ENCODE measurements at places on chromosomes 4 and X.
A peak's percentile ranks its signal among the peaks of the same experiment; 100 is the strongest.

DNA sequence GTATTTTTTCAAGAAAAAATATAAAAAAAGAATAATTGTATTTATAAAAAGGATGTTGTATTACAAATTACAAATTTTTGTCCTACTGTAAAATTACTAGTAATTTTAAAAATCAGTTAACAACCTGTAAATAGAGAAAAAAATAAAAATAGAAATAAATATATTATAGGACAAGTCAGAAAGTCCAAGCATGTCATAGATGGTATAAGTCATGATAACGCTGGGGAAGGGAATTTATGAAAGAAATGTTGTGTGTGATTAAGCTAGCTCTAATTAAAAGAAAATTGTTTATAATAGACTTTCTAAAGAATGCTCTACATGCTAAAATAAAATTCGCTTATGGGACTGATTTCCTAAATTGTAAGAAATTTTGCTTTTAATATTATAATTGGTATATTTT is 2329.9 kb downstream of the ARAP2 start:
- no peak for DNase-seq

- DNase-seq: no peak
These were observed 61.4 kb downstream of the IGFBP7 start for GRCh38 chr4:57048590-57049304.

DNA sequence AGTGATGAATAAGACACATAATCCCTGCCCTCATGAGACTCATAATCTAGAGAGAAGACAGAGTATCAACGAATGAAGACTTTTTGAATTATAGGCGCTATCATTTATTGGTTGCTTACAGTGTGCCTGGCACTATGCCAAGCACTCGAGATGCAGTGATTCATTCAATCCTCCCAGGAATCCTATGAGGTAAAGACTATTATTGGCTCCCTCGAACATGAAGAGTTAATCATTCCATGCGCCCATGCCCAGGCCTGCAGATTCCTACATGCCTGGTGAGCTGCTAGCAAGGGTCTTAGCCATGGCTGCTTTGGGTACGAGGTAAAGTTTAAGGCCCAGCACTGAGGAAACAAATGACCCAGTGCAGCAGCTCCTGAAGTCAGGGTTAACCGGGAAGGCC is 47.0 kb downstream of the TEX13B start:
- DNase-seq: no peak

DNA sequence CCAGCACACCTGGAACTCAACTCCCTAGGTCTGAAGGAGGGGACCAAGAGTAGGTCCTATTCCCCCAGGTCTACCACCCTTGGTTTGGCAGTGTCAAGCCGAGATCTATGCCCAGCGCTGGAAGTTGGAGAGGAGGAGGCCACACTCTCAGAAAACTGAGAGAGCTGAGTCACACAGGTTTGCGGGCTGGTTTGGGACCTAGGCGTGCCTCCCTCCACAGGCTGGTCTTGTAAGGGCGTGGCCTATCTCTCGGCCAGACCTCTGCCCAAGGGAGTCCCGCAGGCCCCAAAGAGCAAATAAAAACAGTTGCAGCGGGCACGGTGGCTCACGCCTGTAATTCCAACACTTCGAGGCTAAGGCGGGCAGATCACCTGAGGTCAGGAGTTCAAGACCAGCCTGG is 52.9 kb upstream of the INTU start:
- no peak for DNase-seq

GRCh38 chr4:23888421-23889319 is 1.2 kb downstream of the PPARGC1A start:
- peak; percentile 36 for DNase-seq

DNA sequence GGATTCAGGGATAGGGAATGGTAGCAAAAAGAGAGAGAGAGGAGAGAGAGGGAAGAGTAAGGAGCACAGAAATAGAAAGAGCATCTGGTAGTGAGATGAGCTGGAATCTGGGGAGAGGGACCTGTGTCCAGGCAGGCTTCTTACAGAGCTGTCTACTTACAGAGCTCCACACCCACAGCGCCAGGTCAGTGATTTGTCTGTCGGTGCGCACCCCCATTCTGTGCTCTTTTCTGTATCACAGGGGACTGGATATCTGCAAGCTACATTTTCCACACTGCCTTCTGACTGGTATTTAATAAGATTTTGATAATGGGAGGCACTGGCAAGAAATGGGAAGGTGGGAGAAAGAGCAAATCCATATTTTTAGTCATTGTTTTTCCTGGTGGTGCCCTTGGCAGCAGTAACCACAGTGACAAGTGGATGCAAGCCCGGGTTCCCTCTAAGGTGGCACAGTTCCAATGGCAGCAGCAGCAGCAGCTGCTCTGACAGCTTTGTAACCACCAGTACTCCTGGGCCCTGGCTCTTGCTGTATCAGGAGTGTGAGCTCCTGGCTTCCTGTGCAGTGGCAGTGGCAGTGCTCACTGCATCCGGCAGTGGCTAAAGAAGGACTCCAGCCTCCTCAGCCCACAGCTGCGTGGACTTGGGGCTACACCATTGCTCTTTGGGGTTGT is 300.5 kb downstream of the TRIML1 start:
- DNase-seq: no peak

- no peak for DNase-seq
These were observed 96.2 kb downstream of the CDS1 start for GRCh38 chr4:84678976-84679744.

- peak; percentile 58 for DNase-seq
These were observed 52.8 kb upstream of the POU4F2 start for GRCh38 chr4:146585761-146586333.

DNA sequence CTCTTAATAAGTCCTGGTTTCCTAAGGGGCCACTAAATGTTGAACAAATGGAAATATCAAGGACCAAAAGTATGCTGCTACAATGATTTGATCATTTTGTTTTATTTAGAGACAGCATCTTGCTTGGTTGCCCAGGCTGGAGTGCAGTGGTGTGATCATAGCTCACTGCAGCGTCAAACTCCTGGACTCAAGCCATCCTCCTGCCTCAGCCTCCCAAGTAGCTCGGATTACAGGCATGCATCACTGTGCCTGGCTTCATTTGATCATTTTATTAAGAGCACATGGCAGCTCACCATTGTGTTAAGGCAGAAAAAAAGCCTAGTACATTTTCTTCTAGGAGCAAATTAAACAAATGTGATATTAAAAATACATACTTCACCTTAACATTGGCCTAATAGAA is 52.7 kb downstream of the DCLK2 start:
- no peak for DNase-seq

DNA sequence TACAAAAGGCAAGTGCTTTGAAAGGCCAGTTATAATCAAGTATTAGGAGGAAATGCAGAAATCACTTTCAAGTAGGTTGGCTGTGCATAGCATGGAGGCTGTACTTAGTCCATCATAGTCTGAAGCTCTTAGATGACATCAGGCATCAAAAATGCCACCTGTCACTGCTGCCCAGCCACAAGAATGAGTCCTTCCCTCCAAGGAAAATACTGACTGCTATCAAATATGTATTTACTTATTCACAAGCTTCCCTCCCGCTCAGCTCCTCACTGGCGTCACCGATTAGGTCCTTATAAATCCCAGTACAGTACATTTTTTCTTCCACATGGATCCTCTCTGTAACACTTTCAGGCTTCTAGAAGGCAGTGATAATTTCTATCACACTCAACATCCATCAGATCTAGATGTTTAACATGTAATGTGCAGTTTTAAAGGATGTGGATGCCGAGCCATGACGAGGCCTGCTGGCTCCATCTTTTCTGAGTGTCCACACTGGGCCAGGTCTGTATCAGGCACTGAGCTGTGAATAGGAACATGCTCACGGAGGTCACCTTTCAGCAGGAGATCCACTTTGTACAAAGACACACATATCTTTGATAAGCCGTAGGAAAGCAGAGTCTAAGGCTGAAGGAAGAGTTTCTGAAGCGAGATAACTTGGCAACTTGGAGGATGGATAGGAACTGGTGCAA is 121.9 kb downstream of the PALLD start:
- no peak for DNase-seq

DNA sequence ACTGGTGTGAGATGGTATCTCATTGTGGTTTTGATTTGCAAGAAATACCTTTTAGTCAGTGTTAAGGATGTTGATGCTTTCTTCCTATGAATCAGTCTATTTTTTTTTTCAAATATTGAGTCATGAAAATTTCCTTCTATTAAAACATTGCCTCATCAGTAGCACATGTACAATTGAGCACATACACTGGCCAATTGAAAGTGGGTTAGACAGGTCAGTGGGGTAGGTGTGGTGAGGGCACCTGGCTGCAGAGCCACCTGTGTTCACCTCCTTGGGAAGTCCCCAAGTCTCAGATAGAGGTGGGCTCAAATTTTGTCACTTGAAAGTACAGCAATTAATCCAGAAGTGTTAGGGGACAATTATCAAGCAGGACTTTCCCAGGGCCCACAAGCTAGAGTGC is 243.7 kb downstream of the SPRY1 start:
- DNase-seq: peak; percentile 25

DNA sequence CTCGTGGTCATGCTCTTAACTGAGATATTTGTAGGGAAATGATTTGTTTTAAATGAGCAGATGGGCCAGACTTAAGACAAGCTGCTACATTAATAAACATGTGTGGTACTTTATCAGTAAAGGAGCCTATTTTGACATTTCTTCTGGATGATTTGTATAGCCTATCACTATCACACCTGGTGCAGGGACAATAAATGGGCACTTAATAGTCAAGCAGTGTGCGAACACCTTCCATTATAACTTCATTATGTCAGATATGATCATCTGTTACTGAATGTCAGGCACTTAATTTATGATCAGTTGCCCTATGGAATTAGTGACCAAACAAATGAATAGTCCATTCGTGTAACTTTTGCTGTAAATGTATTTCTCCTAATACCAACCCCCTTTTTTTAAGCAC is 628.8 kb downstream of the ADGRL3 start:
- DNase-seq: no peak

- DNase-seq: peak; percentile 11
These were observed 291.9 kb downstream of the BMPR1B start for GRCh38 chr4:95049551-95050233.

DNA sequence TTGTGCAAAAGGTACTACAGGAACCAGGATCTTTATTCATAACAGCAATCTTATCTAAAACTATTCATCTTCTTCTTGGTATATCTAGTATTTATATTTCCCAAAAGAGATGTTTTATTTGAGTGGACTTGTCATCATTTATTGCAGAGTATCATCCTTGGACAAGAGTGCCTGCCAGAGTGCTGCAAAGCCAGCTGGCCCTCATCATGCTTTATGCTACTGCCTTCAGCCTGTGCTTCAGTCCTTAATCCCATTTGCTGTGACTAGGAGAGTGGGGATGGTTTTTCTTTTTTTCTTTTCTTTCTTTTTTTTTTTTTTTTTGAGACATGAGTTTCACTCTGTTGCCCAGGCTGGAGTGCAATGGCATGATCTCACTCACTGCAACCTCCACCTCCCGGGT is 33.5 kb upstream of the ELF2 start:
- no peak for DNase-seq

DNA sequence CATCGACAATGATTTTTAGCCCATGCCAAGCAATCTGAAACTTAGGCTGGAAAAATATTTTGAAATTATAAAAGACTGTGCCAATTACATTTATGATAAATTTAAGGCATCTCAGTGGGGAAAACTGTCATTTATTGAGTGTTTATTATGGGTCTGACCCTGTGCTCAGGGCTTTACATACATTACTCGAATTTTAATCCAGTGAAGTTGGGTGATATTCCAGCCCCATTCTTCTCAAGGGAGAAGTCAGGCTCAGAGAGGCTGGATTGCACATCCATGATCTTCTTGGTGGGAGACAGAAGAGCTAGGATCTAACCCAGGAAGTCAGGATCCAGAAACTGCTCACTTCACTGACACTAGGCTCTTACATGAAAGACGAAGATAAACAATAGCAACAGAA is 260.8 kb downstream of the QDPR start:
- DNase-seq: no peak

DNA sequence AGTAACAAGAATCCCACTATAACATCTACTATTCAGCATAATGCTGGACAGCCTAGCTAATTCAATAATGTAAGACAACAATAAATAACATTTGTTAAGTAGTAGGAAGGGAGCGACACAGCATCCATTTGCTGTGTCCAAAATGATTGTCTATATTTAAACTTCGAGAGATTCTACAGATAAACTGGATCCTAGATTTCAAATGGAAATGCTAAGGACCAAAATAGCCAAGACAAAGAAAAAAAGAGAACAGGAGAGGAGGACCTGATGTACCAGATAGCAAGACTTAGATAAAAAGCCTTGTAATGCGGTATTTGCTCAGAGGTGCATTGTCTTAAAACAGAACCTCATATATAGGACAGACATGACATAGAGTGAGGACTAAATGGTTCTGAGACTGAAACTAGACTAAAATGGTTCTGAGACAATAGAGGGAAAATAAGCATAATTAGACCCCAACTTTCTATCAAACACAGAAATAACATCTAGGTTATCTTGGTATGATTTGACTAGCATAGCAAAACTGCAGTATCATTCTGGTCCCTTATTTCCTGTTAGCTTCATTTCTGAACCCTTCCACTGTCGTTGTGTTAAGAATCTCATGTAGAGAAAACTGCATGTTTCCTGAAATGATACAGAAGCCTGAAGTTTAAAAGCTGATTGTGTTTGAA is 3.8 kb downstream of the HPGDS start:
- DNase-seq: no peak

- DNase-seq: no peak
These were observed 244.2 kb downstream of the CBLL2 start for GRCh38 chrX:22516893-22517292.

DNA sequence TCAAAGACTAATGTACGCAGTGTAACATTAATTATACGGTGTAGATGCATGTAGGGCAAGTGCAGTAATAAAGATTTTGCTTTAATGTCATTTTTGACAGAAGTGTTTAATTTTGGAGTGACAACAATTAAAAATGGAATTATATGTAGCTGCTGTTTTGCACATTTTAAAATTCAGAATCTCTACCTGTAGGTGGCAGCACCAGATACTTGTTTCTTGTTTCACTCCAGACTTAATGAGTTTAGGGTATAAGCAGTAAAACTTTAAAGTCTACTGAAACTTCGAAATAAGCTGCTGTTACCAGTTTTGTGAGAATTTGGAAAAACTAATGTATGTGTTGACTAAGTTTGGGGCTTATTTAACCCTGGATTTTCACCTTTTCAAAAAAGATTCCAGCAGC is 144.9 kb downstream of the POLA1 start:
- peak; percentile 11 for DNase-seq

- peak; percentile 50 for DNase-seq
These were observed 31.5 kb downstream of the PALLD start for GRCh38 chr4:168528131-168528949.
